ENCODE measurements at places on chromosomes 11 and 22.
A peak's percentile ranks its signal among the peaks of the same experiment; 100 is the strongest.

GRCh38 chr22:24765166-24765565, 9.4 kb downstream of the PIWIL3 start:
- no peak for DNase-seq

- DNase-seq = no peak
These were observed 10.2 kb downstream of the SCGB1A1 start for GRCh38 chr11:62428871-62429560.

DNA sequence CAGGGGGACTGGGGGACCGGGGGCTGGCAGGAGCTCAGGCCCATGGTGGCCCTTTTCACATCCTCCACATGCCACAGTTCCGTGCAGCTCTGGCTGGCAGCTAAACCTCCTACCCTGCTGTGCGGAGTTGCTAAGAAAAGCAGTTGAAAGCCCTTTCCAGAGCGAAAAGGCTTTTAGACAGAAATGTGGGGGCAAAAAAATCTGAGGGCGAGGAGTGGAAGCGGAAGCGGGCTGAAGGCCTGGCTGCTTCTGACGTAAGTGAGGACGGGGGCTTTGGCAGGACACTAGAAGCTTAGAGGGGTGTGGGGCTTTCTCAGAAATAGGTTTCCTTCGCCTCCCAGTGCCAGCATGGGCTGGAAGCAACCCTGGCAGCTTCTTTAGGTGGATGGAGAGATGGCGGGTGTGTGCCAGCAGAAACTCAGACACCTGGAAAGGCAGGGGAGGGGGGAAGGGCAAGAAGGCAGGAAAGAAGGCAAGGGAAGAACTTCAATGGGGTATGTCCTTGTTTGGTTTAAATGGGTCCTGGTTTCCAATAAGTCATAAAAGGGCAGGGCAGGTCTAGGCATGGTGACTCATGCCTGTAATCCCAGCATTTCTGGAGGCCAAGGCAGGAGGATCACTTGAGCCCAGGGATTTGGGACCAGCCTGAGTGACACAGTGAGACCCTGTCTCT, 11.2 kb upstream of the DGKZ start:
- no peak for DNase-seq

DNA sequence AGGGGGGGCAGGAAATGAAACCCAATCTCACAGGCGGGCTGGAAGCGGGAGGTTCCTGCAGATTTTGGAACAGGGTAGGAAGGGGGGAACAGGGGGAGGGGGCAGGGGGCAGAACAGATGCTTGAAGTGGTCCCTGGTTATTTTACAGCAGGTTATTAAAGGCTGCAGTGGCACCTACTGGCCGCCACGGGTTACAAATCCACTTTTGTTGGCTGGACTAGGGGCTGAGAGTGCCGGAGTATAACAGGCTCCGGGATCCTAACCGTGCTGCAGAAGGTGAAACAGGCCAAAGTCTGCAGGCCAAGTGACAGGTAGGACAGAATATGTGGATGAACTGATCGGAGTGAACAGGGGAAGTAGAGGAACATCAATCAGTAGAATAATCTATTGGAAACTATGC, 2.5 kb downstream of the ROBO3 start:
- DNase-seq = peak; percentile 77

- DNase-seq = peak; percentile 92
These were observed at the start of gene TMEM223 for GRCh38 chr11:62791501-62792201. TMEM223 (minus strand) TSS chr11:62792006; CDS start chr11:62791994, 12 bp downstream.

GRCh38 chr11:17314904-17315426, 36.6 kb upstream of the NCR3LG1 start:
- DNase-seq = no peak

- no peak for DNase-seq
These were observed 1461.6 kb downstream of the BRD1 start for GRCh38 chr22:48366056-48366455.

- DNase-seq = no peak
These were observed 6.7 kb upstream of the ADAMTS15 start for GRCh38 chr11:130441719-130442118.

DNA sequence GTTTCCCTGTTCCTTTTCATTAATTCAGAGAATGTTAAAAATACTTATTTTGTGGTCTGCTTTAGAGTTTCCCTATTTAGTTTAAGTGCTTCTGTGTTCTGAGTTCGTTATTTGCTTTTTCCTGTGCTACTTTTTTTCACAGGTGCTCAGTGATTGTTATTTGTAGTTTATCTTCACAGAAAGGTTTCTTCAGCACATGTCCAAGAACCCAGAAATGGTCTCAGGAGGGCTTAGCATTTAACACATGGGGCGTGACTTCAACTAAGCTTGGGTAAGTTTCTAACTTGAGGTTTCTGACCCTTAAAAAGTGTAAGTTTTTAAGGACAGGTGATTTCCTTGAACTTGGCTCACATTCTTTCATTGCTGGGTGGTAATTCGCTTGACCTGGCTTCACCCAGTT, 157.3 kb downstream of the AASDHPPT start:
- no peak for DNase-seq

DNA sequence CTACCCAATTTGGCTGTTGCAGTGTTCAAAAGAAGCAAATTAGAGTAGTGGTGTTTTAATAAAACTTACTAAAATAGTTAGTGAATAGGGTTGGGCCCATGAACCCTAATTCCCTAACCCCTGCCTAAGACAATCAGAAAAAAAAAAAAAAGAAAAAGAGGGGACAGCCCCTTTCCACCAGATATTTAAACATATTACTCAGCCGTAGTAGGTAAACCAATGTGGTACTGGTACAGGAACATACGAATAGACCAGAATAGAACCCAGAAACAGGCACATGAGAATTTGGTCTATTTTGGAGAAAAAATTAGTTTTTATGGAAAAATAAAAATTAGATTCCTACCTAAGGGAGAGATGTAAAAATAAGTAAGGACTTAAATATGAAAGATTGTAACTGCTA, 38.6 kb downstream of the MMP7 start:
- DNase-seq = no peak

DNA sequence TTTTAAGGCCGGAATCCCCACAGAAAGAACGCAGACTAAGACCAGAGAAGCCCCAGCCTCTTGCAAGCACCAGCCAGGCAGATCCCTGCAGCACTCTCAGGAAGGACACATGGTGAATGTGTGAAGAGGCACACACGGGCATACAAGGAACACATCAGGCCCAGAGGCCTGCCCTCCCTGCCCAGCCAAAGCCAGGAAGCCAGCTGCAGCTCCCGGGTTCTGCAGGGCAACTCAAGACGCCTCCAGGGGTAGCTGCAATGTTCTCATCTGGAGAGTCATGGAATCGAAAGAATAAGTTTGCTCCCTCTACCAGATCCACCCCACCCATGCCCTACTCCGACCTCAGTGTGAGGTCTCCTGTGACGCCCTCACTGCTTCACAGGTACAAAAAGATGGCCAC, 2.3 kb downstream of the DGCR2 start:
- DNase-seq = no peak

DNA sequence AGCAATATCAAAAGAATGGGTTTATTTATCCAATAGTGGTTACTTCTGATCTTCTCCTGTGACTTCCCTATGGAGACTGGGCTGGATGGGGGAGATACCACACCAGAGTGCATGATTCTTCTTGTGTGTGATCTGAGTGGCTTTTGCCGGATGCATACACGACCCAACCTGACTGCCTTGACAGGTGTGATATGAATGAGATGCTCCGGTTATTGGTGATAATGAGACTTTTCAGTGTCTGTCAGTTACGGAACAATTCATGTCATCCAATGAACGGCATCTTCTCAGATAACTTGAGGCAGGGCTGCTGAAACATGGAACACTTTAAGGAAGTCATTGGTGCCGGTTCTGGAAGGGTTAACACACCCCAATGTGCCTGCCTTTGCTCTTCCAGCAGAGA, 17.7 kb downstream of the FJX1 start:
- DNase-seq = no peak

- no peak for DNase-seq
These were observed 72.9 kb downstream of the LARGE2 start for GRCh38 chr11:45995342-45995734.

DNA sequence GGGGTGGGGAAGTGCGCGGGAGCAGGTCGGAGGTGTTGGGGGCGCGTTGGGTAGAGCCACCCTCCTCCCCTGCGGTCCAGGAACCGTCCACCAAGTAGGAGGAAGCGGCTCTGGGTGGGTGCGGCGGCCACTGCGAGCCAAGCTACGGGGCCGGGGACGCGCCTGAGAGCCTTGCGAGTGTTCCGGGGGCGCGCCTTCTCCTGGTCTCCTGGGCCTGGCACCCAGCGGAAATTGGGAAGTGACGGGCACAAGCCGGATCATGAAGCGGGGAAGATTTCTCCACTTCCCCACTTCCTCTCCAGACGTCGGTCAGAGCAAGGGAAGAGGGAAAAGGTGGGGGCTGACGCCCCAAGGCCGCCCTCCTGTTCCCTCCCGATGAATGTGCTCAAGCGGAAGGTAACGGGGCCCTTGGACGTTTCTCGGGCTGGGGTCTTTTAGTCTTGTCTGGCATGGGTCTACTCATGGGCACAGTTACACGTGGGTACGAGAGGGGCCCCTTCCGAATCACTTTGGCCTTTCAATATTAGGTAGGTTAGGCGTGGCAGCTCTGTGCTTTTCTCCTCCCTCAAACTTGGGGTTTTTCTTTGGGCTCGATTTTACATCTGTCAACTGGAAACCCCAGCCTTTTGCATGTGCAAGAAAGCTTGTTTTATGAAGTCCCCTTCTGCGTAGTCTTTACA, 865 bp downstream of the RBM14 start:
- DNase-seq = peak; percentile 89

- DNase-seq = peak; percentile 33
These were observed 17.8 kb upstream of the CARS1 start for GRCh38 chr11:3074912-3075589.

- DNase-seq = no peak
These were observed 102.0 kb downstream of the ZNF280B start for GRCh38 chr22:22406445-22407027.

GRCh38 chr22:24184057-24184798, 2.9 kb downstream of the SUSD2 start:
- no peak for DNase-seq

GRCh38 chr22:50548040-50548920, 2.6 kb downstream of the KLHDC7B start:
- peak; percentile 44 for DNase-seq

GRCh38 chr11:131530407-131530806, 160.0 kb downstream of the NTM start:
- DNase-seq = no peak

GRCh38 chr11:2566223-2567025, 121.6 kb downstream of the KCNQ1 start:
- no peak for DNase-seq

DNA sequence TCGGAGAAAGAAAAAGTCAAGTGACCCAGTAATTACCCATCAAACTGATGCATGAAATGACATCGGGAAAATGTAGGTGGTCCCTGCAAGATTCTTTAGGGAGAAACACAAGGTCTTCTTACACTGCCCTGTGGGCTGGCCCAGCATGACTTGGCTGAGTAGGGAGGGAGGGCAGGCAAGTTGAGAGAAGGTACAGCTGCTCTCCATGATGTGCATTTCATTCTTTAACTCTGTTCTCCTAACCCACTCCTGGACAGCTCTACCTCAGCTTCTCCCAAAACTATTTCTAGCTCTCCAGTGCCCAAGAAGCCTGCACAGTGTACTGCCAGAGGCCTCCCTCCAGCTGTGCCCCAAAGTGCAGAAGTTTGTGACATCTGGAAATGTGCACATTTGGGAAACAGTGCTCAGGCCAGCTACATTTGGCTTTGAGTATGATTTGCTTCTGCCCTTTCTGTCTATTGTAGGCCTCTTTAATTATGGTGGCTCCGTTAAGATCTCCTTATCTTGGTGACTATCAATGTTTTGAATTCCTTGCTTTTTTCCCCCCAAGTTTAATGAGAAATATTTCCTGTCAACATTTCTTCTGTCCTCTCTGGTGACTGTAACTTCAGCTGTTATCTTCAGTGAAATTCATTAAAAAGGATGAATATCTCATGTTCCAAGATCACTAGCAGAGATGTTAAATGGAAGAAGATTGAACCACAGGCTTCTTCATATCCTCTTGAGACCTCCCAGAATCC, 26.7 kb upstream of the PRSS23 start:
- no peak for DNase-seq

GRCh38 chr11:123434262-123434661, 4.2 kb downstream of the GRAMD1B start:
- DNase-seq = peak; percentile 16

Data from DMS53 (cell line).